ENCODE measurements at places on chromosomes 7 and 10.

- DNase-seq = no peak
Observed at GRCh38 chr7:14395860-14396259, 406.4 kb upstream of the ETV1 start.

DNA sequence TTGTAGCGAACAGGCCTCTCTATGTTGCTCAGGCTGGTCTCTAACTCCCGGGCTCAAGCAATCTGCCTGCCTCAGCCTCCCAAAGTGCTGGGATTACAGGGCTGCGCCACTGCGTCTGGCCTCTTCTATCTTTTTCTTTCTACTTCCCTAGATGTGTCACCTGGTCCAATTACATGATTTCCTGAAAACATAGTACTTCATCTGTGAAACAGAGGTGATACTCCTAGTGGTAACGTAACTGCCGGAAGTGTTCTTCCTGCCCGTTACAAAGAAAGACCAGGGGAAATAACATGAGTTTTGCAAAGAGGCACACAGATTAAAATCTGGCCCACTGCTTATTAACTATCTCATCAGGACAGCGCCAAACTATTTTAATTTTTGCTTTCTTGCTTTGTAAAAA, 18.4 kb upstream of the HGF start:
- DNase-seq = no peak

DNA sequence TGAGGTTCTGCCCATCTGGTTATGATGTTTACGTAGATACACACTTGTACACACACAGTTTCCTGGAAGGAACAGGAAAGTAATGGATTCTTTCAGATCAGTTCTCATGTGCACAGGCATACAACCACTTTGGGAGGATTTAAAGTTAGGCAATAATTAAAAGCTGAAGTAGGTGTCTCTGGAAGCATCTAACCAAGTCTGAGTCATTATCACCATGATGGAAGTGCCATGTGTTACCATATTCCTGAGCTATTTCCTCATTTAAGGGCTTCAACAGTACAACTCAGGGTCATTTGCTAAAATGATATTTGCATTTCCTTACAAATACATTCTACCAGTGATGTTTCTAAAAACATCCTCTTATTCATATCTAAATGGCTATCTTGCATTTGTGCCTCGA, 41.4 kb upstream of the BET1 start:
- no peak for DNase-seq

DNA sequence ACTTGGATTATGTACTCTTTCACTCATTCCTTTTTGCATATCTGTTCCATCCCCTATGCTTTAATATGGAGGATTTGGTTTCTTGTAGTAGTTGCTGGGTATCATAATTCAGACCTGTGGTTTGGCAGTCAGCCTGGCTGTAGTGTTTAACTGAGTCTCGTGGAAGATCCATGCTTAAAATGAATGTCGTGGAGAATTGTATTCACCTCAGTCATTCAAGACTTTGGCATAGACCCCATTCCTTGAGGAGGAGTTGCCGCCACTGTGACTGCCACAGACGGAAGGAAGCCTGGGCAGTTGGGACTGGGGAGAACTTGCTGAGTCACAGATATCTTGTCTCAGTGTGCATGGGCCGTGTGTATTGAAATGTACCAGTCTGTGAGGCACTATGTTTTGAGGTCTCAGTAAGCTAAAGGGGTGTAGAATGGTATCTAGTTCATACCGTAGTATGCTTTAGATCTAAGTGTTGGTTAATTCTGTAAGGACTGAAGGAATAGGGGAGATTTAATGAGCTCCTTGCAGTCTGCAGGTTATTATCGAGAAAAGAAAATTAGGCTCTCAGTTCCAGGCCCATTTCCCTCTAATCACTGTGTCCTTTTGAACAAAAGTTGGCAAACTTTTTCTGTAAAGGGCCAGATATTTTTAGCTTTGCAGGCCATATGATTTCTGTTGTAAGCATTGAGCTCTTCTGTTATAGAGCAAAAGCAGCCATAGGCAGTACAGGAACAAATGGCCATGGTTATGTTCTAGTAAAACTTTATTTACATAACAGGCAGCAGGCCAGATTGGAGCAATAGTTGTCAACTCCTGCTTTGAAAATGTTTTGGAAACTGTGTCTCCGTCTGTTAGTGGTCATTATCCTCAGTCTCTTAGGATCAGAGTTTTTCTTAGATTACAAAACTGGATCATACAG, 76.8 kb downstream of the TPST1 start:
- no peak for DNase-seq

DNA sequence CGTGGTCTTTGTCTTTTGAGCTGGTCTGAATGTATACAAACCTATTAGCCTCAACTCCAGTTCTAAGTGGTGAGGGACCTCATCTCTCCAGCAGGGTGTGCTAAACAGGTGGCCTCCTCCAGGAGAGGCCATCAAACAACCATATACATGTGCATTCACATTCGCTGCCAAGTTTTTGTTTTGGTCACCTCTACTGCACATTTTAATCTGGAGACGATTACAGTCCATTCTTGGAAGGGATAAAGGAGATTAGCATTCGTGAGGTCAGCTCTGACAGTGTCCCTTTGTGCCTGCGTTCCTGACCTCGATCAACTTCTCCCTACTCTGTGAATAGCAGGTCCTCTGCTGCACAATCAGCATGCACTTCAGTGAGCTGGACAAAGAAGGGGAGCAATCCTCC, 60.8 kb downstream of the RHOBTB1 start:
- peak; percentile 61 for DNase-seq

- no peak for DNase-seq
Observed at GRCh38 chr10:64484811-64485330, 963.7 kb downstream of the REEP3 start.

- no peak for DNase-seq
Observed at GRCh38 chr7:77320137-77320536, 96.0 kb downstream of the GSAP start.

DNA sequence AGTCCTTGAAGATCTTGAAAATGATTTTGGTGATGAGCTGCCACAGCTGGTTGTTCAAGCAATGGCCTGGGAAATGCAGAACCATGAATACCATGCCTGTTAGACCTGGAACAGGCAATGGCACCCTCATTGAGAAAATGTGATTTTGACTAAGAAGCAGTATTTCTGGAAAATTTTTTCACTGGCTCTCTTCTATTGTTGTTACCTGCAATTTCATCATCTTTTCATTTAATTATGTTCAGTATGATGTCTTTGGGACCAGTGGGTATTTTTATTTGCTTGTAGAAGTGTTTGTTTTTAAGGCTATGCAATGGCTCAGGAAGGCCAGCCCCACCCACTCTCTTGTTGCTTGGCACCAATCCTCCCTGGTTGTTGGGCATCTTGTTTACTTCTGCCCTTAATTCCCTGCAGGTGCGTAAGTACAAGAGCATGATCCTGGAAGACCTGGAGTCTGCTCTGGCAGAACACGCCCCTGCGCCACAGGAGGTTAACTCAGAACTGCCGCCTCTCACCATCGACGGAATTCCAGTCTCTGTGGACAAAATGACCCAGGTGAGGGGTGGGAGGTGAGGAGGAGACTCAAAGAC, 78.6 kb downstream of the NRF1 start:
- DNase-seq = no peak

DNA sequence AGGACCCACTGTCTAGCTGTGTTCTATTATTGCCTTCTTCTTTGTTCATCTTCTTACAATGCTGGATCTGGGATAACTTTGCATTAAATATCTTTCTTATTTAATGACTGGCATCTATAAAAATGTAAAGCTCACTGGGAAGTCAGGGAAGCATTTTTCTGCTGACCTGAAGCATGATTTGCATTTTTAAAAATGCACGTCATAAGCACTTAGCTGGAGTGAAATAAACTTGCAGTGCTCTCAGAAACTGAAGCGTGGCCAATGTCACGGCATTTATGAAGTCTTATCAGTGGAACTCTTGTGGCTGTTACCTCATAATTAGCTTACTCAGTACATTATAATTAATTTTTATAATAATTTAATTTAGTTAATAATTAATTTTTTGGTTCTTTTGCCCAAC, 59.1 kb downstream of the FRMD4A start:
- DNase-seq = no peak

DNA sequence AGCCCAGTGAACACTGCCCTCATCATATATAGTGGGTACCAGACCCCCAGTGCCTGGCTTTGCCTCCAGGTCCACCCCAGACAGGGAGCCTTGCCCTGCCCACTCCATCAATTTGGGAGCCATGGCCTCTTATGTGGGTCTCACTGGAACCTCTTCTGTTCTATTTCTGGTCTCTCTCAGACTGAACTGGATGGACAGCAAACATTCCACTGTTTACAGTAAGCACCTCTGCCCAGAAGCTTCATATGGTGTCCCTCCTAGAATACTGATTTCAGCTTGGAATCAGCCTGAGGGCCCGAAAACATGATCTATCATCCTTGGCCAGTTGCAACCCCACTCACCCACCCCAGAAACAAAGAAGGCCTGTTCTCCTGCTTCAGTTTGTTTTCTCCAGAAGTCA, 81.0 kb upstream of the SLF2 start:
- no peak for DNase-seq

GRCh38 chr7:5234852-5235831, 45.1 kb downstream of the WIPI2 start:
- no peak for DNase-seq

DNA sequence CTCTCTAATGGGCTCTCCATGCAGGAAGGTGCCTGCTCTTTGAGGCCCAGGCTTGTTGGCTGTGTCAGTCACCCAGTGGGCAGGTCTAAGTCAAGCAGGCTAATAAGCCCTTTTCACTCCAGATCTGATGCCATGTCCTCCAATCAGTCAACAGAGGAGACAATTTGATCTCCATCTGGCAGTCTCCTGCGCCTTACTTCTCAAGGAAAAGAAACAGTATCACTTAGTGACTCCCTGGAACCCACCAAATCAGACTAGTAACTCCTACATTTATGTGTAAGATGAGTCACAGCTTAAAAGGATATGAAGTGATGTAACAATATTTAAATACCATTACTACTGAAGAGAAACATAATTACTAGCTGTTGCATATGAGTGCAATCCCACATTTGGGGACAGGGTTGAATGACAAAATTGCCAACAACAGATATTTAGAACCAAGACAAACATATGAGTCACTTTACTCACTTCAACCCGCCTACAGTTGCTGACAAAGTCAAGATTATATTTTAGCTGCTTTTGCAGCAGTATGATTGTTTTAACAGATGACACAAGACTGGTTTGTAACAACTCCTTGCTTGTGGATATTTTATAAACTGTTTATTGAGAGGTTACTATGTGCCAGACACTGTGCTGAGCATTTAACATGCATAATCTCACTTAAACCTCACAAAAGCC, 72.1 kb downstream of the USP6NL start:
- peak; percentile 61 for DNase-seq

GRCh38 chr10:23099816-23100215, 4.4 kb downstream of the MSRB2 start:
- no peak for DNase-seq

- peak; percentile 88 for DNase-seq
Observed at GRCh38 chr10:110221721-110222261, 14.4 kb downstream of the MXI1 start.

GRCh38 chr10:26368463-26368862, 69.7 kb upstream of the APBB1IP start:
- DNase-seq = no peak

- no peak for DNase-seq
Observed at GRCh38 chr10:62186999-62187675, 81.5 kb downstream of the RTKN2 start.

DNA sequence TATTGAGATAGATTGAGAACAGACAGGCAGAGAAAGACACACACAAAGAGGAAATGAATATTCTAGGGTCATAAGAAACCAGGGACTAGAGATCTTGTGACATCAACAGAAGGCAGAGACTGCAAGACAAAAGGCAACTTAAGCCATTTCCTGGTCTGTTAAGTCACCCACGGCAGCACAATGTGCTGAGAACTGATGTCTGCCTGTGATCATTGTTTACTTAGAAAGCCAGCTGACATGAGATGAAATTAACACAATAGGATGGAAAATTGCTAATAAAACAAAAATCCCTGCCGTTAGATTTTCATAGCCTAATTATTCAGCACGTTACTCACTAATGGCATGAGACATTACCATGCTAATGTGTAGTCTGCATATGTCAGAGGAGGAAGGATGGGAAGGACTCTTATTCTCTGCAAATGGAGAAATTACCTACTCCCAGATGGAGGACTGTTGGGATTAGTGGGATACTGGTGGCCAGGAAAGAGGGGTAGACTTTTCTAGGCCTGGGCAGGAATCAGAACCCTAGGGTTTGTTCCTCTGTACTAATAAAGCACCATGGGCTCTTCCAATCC, 191.3 kb upstream of the PODXL start:
- no peak for DNase-seq

DNA sequence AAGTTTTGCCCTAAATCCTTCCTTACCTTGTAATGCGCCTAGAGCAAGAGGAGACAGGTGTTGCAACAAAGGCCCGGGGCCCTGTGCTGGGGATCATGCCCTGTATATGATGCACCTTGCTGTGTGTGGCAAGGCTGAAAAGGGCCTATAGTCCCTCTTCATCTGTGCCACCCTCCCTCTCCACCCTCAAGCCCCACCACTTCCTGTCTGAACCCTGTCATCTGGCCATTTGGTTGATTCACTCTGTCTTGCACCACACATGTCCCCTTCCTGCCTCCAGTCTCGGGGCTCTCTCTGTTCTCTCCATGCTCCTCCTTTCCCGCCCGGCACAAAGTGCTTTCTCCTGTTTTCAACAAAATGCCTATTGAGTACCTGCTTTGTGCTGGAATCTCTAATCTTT, 11.5 kb upstream of the MALSU1 start:
- DNase-seq = no peak

DNA sequence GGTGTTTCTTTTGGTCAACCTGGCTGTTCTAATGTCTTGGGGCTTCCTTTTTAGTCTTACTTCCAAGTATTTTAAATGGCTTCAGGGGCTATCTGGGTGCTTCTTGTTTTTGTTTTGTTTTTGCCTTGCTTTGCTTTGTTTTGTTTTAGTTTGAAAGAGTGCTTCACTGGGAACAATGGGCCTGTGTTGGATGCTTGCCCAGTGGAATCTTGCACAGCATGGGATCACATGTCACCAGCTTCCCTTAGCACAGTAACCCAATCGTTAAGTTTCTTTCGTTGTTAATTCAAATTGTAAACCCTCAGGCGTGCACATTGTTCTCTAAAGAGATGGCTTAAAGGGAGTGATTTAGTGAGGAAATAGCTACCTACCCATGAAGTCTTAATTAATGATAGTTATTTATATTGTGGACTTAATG, 8.9 kb downstream of the COL17A1 start:
- DNase-seq = peak; percentile 68

DNA sequence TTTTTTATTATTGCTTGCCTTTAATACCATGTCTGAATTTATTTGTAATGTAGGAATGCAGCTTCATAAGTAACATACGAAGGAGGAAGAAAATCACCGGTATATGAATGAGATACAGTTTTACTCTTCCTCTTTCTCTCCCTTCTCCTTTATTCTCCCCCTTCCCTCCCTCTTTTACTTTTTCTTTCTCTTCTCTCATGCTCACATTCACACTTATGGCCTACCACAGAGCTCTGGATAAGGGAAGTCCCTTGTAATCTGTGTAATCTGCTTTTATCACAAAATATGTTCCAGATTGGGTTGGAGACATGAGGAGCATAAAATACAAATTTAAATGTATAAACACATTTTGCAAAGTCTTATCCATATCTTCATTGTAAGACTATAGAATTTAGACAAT, 59.4 kb downstream of the MDFIC start:
- no peak for DNase-seq
